Activated naive CD4-positive, alpha-beta T cell treated with anti-CD3 and anti-CD28 coated beads, Interleukin-2, amount 10 ng/mL, durations not matched to agents 5 hours and 36 hours (primary cell): ENCODE measurements at places on chromosomes 7 and 10. TPM values are rescaled to one million over a fixed set of nuclear protein-coding genes. Genes with fewer than 3 reads are reported as not detected.

Gene SPDYE2
- total RNA-seq: 0.19 TPM

Gene PNLIPRP3
- total RNA-seq: not detected

Gene HECW1
- total RNA-seq: not detected

Gene LMTK2
- 12.5 TPM for total RNA-seq

Gene GSTO1
- 102 TPM for total RNA-seq

Gene MCM10
- 30.4 TPM for total RNA-seq

Gene GJD4
- not detected for total RNA-seq

Gene CNTNAP2
- total RNA-seq: not detected

Gene DENND10
- 37.0 TPM for total RNA-seq
